ENCODE measurements at places on chromosomes 7 and 10. TPM values are rescaled to one million over a fixed set of nuclear protein-coding genes. Genes with fewer than 3 reads are reported as not detected.

DNA sequence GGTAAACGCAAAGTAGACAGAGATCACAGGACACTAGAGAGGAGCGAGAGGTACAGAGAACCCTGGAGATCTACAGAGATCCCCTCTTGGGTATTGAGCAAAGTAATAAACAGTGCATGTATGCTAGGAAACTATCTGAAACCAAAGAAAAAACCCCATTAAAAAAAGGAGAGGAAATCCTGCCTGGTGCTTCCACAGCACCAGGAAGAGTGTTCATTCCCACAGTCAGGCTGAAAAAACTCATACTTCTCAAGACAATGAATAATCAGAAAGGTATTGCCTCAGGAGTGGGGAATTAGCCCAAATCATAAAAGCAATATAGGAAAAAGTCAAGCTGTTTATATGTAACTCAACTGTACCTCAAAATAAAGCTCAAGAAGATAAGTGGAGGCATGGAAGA lies 59.1 kb downstream of the ANKRD26 start:
- H3K4me3 ChIP-seq, result no peak overlapping the region
- H3K4me1 ChIP-seq, result no peaks in the 10 kb centered on the region
- peaks cover 33% of the 10 kb centered on the region for H3K36me3 ChIP-seq
- no peaks in the 10 kb centered on the region for H3K27me3 ChIP-seq

GRCh38 chr10:128318913-128319312 lies 192.7 kb upstream of the MKI67 start:
- no peaks in the 10 kb centered on the region for H3K4me1 ChIP-seq
- H3K27me3 ChIP-seq, result no peaks in the 10 kb centered on the region
- no peaks in the 10 kb centered on the region for H3K36me3 ChIP-seq
- no peak overlapping the region for H3K4me3 ChIP-seq

PIP4K2A gene
- total RNA-seq, result 53.8 TPM

DNA sequence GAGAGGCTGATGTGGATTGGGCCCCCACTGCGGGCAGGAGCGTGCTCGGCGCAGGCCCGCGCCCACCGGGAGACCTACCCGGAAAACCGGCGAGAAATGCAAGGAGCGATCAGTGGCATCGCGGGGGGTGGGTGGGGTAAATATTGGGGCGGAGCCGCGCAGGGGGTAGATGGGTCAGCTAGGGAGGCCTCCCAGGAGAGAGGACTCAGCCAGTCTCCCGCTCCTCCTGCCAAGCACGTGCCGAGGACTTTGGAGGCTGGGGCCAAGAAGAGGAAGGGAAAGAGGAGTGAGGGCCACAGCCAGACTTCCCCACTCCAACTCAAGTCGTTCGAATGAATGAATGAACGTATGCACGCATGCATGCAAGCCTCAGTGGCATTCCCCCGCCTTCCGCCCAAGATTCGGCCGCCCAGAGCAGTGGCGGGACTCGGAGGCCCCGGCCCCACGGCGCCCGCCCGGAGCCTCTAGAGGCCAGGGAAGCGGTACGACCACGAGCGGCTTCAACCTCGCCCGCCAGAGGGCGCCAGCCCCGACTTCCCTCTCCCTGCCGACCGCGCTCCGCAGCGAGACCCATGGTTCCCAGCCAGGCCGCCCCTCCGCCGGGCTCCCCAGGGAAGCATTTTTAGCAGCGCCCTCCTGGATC lies 3.6 kb downstream of the NPM3 start:
- H3K27ac ChIP-seq, result no peak overlapping the region
- peaks cover 23% of the 10 kb centered on the region for H3K27me3 ChIP-seq
- H3K36me3 ChIP-seq, result no peaks in the 10 kb centered on the region
- H3K4me1 ChIP-seq, result peaks cover 76% of the 10 kb centered on the region

DNA sequence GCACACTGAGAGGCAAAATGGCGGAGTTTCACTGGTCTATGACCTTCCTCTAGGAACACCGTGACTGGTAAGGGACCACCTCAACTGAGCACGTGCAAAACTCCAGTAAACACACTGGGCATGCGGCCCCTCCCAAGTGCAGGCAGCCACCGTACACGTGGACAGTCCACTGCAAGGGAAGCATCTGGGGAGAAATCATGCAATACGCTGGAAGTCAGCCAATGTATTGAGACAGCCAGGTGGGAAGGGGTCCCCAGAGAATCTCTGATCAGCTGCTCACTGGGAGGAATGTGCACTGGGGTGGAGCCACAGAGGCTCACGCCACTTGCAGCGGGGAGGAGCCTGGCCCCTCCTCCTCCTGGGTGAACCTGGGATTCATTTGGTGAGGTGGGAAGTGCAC lies 49.3 kb downstream of the CFAP46 start:
- H3K36me3 ChIP-seq, result no peaks in the 10 kb centered on the region
- peak; percentile 34 for DNase-seq

DNA sequence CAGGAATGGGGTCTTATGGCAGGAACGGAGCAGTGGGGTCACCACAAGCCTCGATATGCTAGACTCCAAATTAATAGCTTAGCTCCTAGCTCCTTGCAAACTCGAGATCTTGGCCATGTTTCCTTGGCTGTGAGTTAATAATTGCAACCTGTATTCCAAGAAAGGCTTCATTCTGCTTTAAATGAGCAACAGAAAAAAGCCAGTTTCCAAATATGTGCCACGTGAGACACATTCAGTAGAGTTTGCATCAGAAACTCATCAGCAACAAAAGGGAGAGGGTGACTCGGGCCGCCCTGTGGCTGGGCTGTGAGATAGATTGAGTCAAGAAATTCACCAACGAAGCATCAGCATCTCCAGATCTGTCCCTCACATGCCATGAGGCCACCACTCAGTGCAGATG lies 112.0 kb downstream of the NPTX2 start:
- H3K36me3 ChIP-seq, result no peaks in the 10 kb centered on the region
- no peak overlapping the region for H3K27ac ChIP-seq
- no peak for DNase-seq
- H3K27me3 ChIP-seq, result no peaks in the 10 kb centered on the region

UPK3B gene
- 15.9 TPM for total RNA-seq

PTPRN2 gene
- 6.9 TPM for total RNA-seq

- no peaks in the 10 kb centered on the region for H3K4me1 ChIP-seq
- no peak for DNase-seq
- no peak overlapping the region for H3K27ac ChIP-seq
- no peaks in the 10 kb centered on the region for H3K36me3 ChIP-seq
- H3K27me3 ChIP-seq, result no peaks in the 10 kb centered on the region
These were observed 737.4 kb downstream of the TNS3 start for GRCh38 chr7:46844486-46844885.

GRCh38 chr7:30136117-30136731 lies 1.4 kb downstream of the MTURN start:
- DNase-seq, result peak; percentile 77
- peaks cover 33% of the 10 kb centered on the region for H3K4me1 ChIP-seq
- H3K27me3 ChIP-seq, result no peaks in the 10 kb centered on the region
- peak overlapping the region; percentile 89 for H3K27ac ChIP-seq

GRCh38 chr10:86226016-86226415 lies 140.6 kb downstream of the GRID1 start:
- DNase-seq, result no peak
- H3K4me1 ChIP-seq, result no peaks in the 10 kb centered on the region
- H3K27ac ChIP-seq, result no peak overlapping the region

DNA sequence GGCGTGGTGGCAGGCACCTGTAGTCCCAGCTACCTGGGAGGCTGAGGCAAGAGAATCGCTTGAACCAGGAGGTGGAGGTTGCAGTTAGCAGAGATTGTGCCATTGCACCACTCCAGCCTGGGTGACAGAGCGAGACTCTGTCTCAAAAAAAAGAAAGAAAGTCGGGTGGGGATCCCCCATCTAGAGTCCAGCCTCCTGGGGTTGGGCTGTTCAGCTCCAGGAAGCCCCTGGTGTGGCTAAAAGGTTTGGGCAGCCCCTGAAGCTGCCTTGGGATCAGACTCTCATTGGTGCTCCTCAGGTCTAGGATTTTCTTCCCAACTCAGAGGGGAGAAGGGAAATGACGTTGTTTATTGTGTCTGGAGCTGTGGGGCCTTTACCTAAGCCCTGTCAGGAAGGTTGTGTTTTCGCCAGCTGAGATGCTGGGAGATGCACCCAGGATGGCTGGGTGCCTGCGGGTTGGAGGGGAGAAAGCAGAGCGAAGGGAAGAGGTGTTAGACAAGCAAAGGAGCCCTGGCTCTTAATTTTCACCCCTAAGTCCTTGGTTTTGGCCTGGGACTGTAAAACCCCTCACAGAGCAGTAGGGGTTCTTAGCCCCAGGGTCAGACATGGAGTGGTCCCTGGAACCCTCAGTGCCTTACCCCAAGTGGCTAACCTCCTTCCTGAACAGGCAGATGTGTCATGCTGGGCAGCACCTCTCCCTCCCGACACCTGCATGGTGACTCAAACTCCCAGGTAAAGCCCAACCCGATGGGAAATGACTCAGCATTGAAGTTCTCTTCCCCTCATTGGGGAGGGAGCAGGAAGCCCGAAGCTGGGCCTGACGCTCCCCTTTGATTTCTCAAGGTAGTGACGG lies 21.1 kb downstream of the PLAU start:
- H3K27me3 ChIP-seq, result no peaks in the 10 kb centered on the region
- no peak overlapping the region for H3K4me3 ChIP-seq
- no peak for DNase-seq
- H3K27ac ChIP-seq, result peak overlapping the region; percentile 67

DNA sequence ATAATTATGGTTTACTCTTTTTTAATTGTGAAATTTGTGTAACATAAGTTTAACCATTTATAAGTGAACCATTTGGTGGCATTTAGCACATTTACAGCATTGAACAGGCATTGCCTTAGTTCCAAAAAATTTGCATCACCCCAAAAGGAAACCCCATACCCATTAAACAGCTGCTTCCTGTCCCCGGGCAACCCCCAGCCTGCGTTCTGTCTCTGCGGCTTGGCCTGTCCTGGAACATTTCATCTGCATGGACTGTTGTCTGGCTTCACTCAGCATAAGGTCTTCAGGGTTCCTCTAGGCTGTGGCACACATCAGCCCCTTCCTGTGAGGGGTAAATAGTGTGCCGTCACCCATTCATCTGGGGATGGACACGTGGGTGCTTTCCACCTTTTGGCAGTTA lies 6.9 kb downstream of the RET start:
- H3K27me3 ChIP-seq, result peaks cover 8% of the 10 kb centered on the region
- no peak overlapping the region for H3K27ac ChIP-seq
- H3K36me3 ChIP-seq, result no peaks in the 10 kb centered on the region

TRIM50 gene
- total RNA-seq, result 0.38 TPM

STOX1 gene
- total RNA-seq, result 1.1 TPM

MKLN1 gene
- 43.9 TPM for total RNA-seq

DNA sequence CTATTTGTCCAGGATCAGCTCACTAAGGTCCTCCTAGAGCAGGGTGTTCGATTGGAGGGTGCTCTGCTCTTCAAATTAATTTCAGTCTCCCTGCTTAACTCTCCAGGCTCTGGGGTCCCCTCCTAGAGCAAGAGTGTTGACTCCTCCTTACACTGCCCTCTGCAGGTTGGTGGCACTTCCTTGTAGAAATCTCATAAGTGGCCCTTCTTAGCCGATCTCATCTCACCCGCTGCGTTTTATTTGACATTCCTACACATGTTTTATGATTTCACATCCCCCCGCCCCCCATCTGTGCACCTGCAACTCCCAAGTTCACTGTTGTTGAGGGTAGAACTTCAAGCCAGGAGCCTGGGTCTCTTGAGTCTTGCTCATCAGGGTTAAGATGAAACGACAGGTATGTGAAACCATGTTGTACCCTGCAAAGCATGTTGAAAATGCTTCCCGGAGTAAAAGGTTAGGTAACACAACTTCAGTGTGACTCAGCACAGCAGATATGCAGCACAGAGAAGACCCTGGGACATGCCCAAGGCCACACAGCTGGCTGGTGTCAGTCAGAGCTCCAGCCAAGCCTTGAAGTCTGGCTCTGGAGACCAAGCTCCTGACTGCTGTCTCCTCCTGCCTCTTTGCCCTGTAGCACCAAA lies 171.2 kb downstream of the PRKAG2 start:
- H3K27ac ChIP-seq, result no peak overlapping the region
- no peaks in the 10 kb centered on the region for H3K36me3 ChIP-seq
- H3K4me3 ChIP-seq, result no peak overlapping the region
- peak; percentile 51 for DNase-seq

ELN gene
- total RNA-seq, result 673 TPM

FXYD4 gene
- total RNA-seq, result 1.0 TPM

CYP2C19 gene
- 0.61 TPM for total RNA-seq

DNA sequence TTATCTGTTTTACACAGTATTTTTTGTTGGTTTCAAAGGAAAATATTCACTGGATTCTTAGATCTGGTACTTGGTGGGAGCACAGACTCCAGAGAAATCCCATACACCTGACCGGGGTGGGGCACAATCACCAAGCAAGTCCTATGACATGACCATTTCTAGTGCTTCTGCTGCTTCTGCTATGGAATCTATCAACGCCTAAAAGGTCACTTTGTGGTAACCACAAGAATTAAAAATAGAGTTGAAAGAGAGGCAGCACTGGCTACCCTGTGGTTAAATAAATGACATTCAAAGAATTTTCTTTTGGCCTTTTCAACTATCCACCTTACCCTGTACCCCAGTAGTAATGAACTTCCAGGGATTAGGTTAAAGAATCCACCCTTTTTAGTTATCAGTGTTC lies 329.9 kb upstream of the VWC2 start:
- H3K4me3 ChIP-seq, result no peak overlapping the region
- H3K36me3 ChIP-seq, result no peaks in the 10 kb centered on the region
- H3K27me3 ChIP-seq, result no peaks in the 10 kb centered on the region
- DNase-seq, result no peak
- no peaks in the 10 kb centered on the region for H3K4me1 ChIP-seq
- no peak overlapping the region for H3K27ac ChIP-seq

DNA sequence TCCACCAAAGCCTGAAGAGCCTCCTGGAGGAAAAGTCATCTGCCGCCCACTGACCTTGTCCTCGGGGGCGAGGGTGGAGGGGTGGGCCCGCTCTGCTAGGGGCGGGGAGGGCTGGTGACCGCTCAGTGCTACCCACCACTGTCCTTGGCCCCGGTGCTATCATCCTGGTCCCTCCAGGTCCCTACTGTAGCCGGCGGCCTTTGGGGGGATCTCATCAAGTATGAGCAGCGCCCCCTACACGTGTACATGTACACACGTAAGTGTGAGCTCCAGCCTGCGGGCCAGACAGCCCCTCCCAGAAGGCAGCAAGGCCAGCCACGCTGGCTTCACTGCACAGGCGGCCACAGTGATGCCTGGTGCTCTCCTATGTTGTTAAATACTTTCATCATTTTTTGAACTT lies 19.6 kb downstream of the TTYH3 start:
- H3K4me1 ChIP-seq, result no peaks in the 10 kb centered on the region
- no peaks in the 10 kb centered on the region for H3K36me3 ChIP-seq

- no peak overlapping the region for H3K27ac ChIP-seq
- no peaks in the 10 kb centered on the region for H3K27me3 ChIP-seq
- no peak overlapping the region for H3K4me3 ChIP-seq
- H3K36me3 ChIP-seq, result no peaks in the 10 kb centered on the region
- no peaks in the 10 kb centered on the region for H3K4me1 ChIP-seq
These were observed 194.7 kb downstream of the SNX13 start for GRCh38 chr7:17745610-17746009.

- peak overlapping the region; percentile 45 for H3K27ac ChIP-seq
- DNase-seq, result no peak
- peak overlapping the region; percentile 32 for H3K4me3 ChIP-seq
- no peaks in the 10 kb centered on the region for H3K36me3 ChIP-seq
- peaks cover 4% of the 10 kb centered on the region for H3K4me1 ChIP-seq
These were observed 523 bp upstream of the CDK1 start for GRCh38 chr10:60777696-60778213.

- no peak overlapping the region for H3K4me3 ChIP-seq
- no peaks in the 10 kb centered on the region for H3K4me1 ChIP-seq
- no peak for DNase-seq
- peaks cover 13% of the 10 kb centered on the region for H3K27me3 ChIP-seq
- no peak overlapping the region for H3K27ac ChIP-seq
These were observed 11.8 kb downstream of the KAZALD1 start for GRCh38 chr10:101073631-101074030.
